KBM-7 (cell line): ENCODE measurements at places on chromosomes 5 and 9.

DNA sequence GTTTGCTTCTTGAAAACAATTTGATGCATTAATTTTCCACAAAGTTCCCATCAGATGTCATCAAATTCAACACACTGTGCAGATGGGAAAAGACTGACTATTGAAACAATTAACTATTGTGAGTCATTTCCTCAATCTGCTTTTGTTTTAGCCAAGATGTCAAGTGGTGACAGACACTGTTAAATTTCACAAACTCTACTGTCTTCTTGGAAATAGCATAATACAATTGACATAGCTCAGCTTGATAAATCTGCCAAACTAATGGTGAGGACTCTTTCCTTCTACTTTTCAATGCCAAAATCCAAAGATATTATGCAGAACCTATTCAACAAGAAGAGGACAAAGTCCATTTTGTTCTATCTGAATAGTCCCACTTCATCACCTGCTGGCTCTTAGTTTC lies 242.3 kb downstream of the CAAP1 start:
- peak; percentile 15 for DNase-seq

DNA sequence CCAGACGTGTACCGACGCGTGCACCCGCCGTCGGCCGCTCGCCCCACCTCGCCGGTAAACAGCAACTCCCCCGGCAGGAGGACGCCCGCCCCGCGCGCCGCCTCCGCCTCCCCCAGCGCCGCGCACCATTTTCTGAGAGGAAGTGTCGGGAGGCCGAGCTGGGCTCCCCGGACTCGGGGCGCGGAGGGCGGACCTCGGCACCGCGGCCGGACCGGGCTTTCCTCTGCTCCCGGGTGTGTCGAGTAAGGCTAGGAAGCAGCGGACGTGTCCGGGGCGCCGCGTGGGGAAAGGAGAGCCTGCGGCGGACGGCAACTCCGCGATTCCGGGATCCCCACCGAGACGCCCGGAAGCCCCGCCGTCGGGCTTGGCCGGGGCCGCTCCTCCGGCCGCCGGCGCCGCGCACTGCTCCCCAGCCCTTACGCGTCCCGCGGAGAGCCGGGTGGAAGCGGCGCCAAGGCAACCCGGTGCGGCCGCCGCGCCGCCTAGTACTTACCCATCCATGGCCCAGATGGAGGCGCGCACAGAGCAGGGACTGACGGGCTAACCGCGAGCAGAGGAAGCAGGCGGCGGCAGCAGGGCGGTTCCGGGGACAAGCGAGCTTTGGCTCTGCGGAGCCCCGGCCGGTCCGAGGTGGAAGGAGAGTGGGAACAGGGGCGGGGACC lies at the start of gene PTBP3:
PTBP3 (minus strand) TSS at position 643 of the 662 bp plus-strand sequence. CDS start 35,754 bp downstream, outside the sequence.
- peak; percentile 86 for DNase-seq

DNA sequence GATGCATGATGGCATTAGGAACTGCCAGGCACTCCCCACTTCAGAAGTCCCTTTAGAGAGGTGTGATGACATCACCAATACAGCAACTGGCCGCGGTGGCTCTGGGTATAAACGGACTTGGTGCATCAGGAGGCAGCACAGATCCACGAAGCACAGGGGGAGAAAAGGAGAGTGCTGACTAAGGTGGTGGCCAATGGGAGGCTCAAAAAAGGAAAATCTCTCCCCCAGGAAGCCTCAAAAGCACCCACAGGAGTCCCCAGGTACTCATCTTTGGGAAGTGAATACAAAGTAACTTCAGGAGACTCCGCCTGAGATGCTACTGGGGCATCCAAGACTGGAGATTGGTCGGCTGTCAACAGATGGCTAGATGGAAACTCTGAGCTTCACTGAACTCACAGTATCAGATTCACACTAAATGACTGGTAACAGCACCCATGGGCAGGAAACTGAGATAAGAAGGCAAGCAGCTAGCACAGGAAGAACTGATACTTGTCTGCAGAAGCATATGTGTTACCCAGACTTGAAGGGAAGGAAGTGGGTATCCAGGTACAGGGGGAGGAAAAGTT lies 7.6 kb downstream of the TTC39B start:
- DNase-seq = no peak

DNA sequence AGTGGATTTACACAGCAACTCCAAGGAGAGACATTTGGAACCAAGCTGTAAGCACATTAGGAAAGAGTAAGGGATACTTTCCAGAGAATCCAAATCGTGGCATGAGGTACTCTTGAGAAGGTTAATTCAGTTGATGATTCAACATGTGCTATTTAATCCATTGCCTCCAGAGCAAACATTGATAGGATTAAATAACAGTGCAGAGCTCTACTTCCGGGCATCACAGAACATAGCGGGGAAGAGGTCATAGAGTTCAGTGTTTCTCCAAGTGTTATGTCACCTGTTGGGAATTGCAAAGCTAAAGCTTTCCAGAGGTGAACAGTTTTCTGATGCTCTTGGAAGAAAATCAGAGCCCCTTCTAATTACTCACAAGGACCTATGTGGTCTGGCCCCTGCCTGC lies 127.5 kb downstream of the PPP2R2B start:
- DNase-seq = no peak

- DNase-seq = peak; percentile 7
Measured at GRCh38 chr5:3324421-3325101, 271.1 kb upstream of the IRX1 start.

DNA sequence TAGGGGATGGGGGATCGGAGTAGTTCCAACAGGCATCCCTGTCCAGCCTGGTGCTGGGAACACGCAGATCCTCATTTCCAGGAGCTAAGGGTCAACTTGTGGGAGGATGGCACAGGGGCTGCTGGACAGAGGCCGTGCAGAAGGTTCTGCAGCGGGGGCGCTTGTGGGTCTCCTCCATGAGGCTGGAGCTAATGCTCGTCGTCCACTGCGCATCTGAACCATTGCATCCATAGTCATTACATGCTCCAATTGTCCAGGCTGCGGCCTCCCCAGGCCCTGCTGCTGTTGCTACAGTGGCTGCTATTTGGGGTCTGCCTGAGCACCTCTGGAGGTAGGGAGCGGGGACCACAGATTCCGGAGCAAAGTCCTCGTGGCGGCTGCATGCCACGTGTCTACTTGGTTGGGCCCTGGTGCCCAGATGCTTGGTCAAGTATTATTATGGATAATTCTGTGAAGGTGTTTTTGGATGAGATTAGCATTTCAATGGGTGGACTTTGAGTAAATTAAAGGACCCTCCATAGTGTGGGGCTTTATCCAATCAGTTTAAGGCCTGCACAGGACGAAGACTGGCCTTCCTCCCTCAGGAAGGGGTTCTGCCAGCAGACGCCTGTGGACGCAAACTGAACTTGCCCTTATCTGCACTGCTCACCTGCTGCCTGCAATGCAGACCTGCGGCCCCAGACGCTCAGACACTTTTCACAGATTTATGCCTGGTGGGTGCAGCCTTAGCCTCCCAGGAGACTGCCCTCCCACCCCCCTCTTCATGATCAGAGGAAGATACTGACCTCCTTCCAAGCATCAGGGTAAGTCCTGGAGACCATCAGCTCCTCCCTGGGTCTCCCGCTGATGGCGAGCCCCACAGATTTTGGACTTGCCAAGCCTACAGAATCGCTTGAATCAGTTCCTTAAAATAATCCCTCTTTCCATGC lies 127.5 kb upstream of the IRX4 start:
- no peak for DNase-seq
